PC-9 (cell line): ENCODE measurements at places on chromosomes 3 and 15. TPM values are rescaled to one million over a fixed set of nuclear protein-coding genes. Genes with fewer than 3 reads are reported as not detected.
A peak's percentile ranks its signal among the peaks of the same experiment; 100 is the strongest.

Gene ATP13A5
- total RNA-seq = not detected in 2 replicates

GRCh38 chr3:8550611-8551010, 49.0 kb downstream of the LMCD1 start:
- no peak for DNase-seq

DNA sequence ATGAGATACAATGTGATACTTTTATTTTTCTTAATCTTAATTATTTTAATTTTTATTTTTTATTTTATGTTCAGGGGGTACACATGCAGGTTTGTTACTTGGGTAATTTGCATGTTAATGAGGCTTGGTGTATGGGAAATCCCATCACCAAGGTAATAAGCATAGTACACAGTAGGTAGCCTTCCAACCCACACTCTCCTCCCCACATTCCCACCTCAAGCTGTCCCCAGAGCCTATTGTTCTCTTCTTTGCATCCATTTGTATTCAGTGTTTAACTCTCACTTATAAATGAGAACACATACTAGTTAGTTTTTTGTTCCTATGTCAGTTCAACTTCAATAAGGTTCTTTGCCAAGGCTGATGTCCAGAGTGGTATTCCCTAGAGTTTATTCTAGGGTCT, 1375.4 kb downstream of the NSUN3 start:
- DNase-seq = no peak

Gene CCDC54
- not detected in 2 replicates for total RNA-seq

- DNase-seq = no peak
Observed at GRCh38 chr15:40064231-40064894, 25.4 kb upstream of the SRP14 start.

Gene LRRC31
- not detected in 2 replicates for total RNA-seq

GRCh38 chr3:47664519-47664918, 85.9 kb upstream of the CSPG5 start:
- DNase-seq = no peak

Gene CYP8B1
- total RNA-seq = not detected in 2 replicates

DNA sequence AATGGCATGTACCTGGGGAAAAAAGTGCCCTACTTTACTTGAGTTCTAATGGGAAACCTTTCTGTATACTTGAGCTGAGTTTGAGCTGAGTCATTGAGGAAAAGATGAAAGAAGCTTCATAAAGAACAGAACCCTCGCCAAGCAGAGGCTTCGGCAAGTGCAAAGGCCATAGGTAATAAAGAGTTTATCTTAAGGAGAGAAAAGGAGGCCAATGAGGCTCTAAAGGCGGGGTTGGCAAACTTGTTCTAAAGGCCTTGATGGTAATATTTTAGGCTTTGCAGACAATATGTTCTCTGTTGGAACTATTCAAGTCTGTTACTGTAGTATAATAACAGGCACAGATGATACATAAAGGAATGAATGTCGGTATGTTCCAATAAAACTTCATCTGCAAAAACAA, 17.6 kb upstream of the TRAT1 start:
- DNase-seq = no peak

- DNase-seq = no peak
Observed at GRCh38 chr15:67103869-67104268, 38.5 kb downstream of the SMAD3 start.

- DNase-seq = no peak
Observed at GRCh38 chr3:185215873-185216606, 37.8 kb downstream of the EHHADH start.

Gene HACL1
- total RNA-seq = 28.7 and 31.7 TPM in 2 replicates

- no peak for DNase-seq
Observed at GRCh38 chr3:39982665-39983357, 173.4 kb downstream of the MYRIP start.

DNA sequence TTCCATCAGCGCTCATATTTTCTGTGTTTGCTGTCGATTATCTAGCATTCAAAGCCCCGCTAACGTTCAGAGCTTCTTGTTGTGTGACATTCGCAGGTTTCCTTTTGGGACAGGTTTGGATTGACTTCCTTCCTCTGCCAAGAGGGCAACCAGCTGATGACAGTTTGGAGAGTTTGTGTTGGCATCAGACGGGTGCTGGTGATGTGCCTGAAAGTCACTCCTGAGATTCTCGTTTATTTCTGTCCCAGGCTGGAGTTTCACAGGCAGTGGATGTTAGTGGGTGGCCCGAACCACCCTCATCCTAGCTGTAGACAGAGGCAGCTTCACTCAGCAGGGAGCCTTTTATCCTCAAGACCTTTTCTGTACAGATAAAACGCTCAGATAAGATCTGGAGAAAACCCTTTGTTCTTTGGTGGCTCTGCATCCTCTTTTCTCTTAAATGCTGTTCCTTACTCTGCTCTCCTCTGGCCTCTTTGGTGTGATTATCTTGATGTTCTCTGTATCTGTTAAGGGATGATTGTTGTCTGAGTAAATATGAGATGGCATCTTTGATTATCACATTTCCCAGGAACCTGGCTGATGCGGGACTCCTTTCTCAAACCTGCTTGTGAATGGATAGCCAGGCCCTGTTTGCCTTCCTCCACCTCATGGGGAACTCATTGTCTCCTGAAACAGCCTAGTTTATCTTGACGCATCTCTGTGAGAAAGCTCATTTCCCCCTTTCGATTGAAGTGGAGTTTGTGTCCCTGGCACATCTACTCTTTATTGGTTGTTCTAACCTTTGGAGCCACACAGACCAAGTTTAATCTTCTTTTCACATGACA, 35.9 kb downstream of the CGNL1 start:
- DNase-seq = no peak

Gene SNX22
- 0.33 and 0.40 TPM in 2 replicates for total RNA-seq

- no peak for DNase-seq
Observed at GRCh38 chr3:197430934-197431333, 124.8 kb downstream of the BDH1 start.

DNA sequence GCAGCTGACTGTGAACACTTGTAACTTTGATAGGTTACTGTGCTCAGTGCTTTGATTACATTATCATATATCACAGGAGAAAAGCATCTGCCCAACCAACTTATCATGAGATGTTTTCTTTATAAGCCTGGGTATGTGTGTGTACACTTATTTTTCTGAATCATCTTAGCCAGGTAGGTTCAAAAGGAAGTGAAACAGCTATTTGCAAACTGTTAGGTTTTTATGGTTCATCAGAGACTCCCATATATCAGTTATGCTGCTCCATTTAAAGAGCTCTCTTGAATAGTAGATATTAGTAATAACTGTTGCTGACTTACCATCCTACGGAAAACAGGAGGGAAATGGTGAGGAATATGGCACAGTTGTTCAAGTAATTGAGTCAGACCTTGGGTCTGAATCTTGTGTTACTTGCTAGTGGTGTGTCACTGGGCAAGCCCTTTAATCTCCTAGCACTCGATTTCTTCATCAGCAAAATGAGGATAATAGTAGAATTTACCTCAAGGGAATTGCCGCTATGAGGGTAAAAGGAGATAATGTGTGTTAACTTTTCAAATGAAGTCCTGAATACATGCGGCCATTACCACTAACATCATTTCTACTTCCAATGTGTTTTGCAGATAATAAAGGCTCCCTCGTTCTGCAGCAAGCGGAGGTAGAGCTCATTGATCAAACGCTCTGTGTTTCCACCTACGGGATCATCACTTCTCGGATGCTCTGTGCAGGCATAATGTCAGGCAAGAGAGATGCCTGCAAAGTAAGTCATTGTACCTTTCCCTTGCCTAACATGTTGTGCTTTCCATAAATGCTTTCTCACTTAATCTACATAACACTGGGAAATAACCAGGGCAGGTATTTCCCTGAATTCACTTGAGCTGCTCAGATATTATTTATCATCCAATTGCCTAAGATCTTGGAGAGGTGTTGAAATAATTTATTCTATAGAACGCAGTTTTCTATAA, 7.8 kb upstream of the C3orf52 start:
- no peak for DNase-seq

DNA sequence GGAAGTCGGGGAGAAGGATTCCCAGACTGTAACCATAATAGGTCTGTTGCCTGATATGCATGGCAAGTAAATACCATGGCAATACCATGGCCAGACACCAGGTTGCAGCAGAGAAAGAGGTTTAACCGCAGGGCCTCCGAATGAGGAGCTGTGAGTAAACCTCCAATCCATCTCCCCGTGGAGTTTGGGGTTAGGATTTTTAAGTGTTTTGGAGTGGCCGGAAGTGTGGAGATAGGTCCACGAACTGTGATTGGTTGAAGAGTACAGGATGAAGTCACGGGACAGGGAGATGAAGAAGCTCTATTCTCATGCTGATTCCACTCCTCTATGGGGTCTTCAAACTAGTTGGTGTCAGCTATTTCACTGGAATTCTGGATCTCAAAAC, 127.9 kb downstream of the ST8SIA2 start:
- peak; percentile 57 for DNase-seq

Gene FBXW12
- total RNA-seq = not detected in 2 replicates

- DNase-seq = no peak
Observed at GRCh38 chr15:91400481-91400880, 300.4 kb downstream of the SV2B start.

GRCh38 chr3:24936574-24936973, 441.9 kb upstream of the THRB start:
- DNase-seq = no peak

Gene ADAMTSL3
- 3.2 and 5.0 TPM in 2 replicates for total RNA-seq

- DNase-seq = no peak
Observed at GRCh38 chr3:139519998-139520737, 19.4 kb downstream of the RBP1 start.

Gene ECE2
- not detected in 2 replicates for total RNA-seq

GRCh38 chr3:47578119-47578632, 489 bp downstream of the CSPG5 start:
- peak; percentile 15 for DNase-seq

- no peak for DNase-seq
Observed at GRCh38 chr3:30728143-30728542, 121.7 kb downstream of the TGFBR2 start.

GRCh38 chr3:41460736-41461135, 261.4 kb downstream of the CTNNB1 start:
- DNase-seq = no peak

- DNase-seq = peak; percentile 11
Observed at GRCh38 chr3:130276203-130276803, 69.2 kb upstream of the COL6A5 start.

DNA sequence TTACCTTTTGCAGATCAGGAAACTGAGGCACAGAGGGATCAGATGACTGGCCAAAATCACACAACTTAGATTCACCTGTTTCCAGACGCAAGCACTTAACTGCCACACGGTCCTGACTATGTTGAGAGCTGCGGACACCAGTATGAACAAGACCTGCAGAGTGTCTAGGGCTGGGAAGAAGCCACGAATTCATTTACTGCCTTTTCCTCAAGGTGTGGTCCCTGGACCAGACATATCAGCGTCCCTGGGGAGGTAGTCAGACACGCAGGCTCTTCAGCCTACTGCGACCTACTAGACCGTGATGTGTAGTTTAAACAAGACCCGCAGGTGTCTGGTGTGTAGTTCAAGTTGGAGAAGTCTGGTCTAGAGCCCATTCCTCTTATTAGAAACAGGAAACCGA, 541 bp upstream of the SLC6A11 start:
- DNase-seq = no peak

Gene SCN11A
- total RNA-seq = not detected in 2 replicates

DNA sequence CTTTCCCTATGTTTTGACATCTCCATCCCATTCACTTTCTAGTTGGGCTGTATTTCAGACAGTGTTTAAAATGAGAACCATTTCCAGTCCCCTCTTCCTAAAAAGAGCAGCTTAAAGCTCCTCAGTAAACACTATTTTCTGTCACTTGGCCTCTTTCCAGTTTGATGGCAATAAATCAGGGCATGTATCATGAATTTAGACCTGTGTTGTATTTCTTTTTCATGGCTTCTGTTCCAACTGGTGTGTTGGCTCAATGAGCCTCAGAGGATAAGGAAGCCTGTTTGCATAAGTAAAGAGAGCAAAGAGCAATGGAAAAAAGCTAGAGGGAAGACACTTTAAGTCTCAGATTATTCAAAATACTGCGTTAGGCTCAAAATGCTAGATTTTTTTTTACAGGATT, 7.2 kb downstream of the CCDC80 start:
- no peak for DNase-seq

Gene MUC13
- total RNA-seq = not detected in 2 replicates

DNA sequence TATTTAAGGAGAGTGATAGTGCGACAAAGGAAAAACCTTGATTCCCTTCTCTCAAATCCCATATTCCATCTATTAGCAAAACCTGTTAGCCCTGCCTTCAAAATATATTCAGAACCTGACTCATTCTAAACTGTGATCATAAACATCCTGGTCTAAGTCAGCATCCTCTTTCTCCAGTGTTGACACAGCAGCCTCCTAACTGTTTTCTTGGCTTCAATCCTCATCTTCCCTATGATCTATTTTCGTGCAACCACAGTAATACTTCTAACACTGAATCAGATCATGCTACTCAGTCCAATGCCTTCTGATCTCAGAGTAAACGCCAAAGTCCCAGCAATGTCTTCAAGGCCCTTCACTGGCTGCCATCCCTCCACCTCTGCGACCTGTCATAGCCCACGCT, 785.1 kb downstream of the EDEM1 start:
- no peak for DNase-seq

- DNase-seq = no peak
Observed at GRCh38 chr3:135964160-135964955, 1.2 kb upstream of the PPP2R3A start.

DNA sequence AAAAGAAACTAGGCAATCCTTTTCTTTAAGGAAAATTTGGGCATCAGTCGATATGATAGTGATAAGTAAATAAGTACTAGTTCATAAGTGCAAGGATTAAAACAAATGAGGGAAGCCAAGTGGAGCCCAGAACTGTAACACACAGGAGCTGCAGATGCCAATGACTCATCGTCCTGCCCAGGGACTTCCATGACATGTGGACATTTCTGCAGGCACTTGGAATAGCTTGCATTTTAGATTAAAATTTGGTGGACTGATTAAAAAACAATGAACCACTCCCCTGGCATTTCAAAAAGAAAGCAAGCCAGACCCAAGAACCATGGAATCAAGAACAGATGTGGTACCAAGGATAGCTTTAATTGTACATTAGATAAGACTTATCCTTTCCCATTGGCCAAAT, 2.9 kb downstream of the SAMD7 start:
- peak; percentile 29 for DNase-seq

GRCh38 chr15:92561754-92562153, 93.8 kb downstream of the FAM174B start:
- DNase-seq = no peak

GRCh38 chr3:188152660-188153436, 1.1 kb upstream of the LPP start:
- peak; percentile 60 for DNase-seq

DNA sequence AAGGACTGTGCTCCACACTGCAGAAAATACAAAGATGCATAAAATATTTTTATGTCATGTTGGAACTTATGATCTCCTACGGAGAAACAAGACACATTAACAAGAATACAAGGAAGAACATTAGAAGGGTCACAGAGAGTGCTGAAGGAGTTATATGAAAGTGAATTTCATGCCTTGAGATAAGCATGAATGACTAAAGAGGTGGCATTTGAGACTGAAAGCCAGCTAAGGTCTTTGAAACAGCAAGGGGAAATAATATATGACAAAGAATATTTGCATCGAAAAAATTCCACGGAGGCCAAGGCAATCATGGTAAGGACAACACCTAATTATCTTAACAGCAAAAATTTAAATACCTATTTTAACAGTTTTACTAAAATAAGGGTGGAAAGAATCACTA, 12.5 kb downstream of the GSK3B start:
- DNase-seq = no peak
